ENCODE measurements at places on chromosomes 11 and 22.

DNA sequence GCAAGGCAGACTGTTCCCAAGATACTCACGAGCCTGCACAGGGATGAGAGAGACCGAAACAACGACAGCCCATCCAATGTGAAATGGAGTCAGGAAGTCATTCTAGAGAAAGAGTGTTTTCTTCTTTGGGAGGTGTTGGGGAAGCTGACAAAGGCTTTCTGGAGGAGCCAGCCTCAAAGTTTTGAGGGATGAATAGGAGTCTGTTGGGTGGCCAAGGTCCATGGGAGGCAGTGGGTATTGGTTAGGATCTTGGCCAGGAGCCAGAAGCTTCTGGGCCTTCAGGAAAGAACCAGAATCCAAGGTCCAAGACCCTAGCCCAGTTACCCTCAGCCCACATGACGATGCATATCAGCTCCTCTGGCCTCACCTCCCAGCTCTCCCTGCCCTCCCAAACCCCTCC is 59.9 kb upstream of the SHISAL1 start:
- no peak for ATAC-seq

DNA sequence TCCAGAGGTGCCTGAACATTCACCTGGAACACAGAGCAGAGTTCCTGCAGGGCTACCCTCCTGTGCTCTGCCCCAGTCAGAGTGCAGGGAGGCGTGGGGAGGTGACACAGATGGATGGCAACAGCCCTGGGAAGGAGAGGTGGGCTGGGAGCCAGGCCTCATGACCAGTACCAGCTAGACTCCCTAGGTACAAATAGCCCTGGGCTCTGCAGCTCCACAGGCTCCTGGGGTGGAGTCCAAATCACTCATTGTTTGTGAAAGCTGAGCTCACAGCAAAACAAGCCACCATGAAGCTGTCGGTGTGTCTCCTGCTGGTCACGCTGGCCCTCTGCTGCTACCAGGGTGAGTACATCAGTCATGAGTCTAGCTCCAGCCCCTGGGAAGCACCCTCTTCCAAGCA is at the start of gene SCGB1D2:
SCGB1D2 (plus strand) TSS at position 219 of the 400 bp plus-strand sequence; CDS start at position 288, 69 bp downstream.
- ATAC-seq = peak; percentile 99

DNA sequence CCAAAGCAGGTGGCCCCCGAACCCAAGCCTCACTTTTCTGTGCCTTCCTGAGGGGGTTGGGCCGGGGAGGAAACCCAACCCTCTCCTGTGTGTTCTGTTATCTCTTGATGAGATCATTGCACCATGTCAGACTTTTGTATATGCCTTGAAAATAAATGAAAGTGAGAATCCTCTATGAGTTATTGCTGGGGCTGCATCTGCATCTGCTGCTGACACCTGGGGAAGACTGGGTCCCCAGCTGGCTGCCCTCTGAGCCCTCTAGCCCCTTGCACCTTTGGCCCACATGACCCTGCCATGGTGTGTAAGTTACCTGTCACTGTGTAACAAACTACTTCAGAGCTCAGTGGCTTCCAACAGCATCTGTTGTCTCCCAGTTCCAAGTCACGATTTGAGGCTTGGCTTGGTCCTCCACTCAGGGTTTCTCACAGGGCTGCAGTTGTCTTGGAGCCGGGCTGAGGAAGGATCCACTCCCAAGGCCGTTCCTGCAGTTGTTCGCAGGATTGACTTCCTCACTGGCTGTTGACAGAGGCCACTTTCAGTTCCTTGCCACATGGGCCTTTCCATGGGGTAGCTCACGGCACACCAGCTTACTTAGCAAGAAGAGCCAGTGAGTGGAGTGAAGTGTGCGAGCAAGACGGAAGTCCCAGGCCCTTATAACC is 13.5 kb upstream of the UVRAG start:
- ATAC-seq = no peak

- no peak for ATAC-seq
Observed at GRCh38 chr11:127693686-127694085, 693.1 kb upstream of the KIRREL3 start.

- ATAC-seq = no peak
Observed at GRCh38 chr22:20877715-20878114, 18.9 kb downstream of the SNAP29 start.

All from motor neuron (in vitro differentiated cells).